ENCODE measurements at places on chromosomes 3 and 15. TPM values are rescaled to one million over a fixed set of nuclear protein-coding genes. Genes with fewer than 3 reads are reported as not detected.

GRCh38 chr15:44325568-44325967 lies 37.0 kb downstream of the GOLM2 start:
- no peak for DNase-seq

DNA sequence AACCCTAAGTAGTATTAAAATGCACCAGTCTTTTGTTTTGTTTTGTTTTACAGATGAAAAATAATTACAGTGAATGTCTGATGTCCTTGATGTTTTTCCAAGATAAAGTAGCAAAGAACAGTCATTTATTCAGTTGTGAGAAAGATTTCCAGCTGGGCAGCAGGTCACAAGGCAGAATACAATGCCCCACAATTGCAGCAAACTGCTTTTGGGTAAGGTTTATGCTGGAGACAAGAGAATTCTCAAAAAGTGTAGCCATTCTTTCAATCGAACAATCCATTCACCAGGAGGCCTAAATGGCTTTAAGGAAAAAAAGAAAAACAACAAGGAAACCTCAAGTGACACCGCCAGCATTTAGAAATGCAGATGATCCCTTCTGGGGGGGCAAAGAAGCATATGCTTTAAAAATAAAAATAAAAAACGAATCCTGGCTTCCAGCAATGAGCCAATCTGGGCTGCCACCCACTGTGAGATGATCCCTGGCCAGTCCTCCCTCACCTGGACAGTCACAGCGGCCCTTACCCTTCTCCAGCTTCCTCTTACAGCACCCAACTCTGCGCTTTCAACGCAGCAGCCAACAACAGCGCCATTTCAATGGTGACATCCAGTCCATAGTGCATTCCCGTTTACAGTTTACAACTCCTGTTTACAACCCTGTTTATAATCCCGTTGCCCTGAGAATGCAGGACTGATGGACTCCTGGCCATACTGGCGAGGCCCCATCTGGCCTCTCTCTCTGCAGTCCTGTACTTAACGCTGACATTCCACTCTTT lies 25.7 kb upstream of the WNT5A start:
- no peak for DNase-seq

DNA sequence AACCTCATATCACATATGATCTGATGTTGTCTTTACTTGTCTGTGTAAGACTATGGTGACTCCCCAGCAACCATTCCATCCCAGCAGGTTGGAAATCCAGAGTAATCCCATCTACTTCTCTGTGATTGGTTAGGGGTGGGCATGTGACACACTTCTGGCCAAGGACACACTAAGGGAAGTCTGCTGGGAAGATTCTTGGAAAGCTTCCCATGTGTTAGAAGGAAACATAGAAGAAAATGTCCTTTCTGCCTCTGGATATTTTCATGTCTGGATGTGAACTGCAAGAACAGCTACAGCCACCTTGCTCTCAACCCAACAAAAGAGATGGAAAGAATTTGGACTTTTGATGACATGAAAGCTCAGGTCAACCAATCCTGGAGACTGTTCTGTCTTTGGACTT lies 2.6 kb upstream of the UBE2Q2 start:
- peak; percentile 84 for DNase-seq

GRCh38 chr15:62453375-62453774 lies 288.3 kb upstream of the C2CD4B start:
- DNase-seq, result peak; percentile 93

- DNase-seq, result peak; percentile 77
These were observed 51.0 kb upstream of the SSR3 start for GRCh38 chr3:156605686-156606605.

DNA sequence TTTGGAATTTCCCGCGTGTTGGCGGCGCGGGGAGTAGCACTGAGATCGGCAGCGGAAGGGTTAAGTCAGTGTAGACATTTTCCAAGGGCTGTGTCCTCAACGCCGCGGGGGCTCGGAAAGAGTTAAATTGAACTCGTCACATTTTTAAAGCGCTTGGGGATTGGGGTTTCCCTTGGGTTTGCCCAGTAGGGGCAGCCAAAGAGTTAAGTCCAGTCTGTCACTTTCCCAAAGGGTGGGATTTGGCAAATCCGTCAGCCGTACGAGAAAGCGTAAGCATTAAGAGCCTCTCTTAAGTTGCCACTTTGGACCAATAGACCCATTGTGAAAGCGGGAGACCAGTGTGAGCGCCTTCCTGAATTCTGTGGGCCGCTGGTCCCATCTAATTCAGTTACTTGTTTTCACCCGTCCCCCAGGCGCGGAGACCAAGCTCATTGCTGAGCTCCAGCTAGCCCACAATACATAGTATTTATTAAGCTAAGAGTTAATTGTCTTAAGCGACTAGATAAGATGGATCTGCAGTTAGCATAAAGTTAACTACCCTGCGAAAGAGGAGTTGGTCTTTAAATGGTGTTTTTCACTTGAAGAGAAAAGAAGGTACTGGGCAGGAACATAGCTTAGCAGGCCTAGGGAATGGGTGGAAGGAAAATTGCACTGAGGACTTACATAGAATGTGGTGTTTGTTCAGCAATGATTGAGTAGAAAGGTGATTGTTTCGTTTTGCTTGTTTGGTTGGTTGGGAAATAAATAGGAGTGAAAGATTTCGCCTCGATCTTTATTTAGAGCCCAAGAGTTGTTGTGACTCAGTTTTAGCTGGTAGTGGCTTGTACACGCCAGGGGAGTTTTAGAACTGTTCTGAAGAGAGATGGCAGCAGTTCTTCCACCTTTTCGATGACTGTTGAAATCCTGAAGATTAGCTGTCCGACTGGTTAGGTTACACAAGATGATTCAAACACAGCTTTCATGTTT lies 932 bp downstream of the ARL8B start:
- peak; percentile 54 for DNase-seq

- DNase-seq, result peak; percentile 1
These were observed 686 bp downstream of the MYRIP start for GRCh38 chr3:39809995-39810595.

DNA sequence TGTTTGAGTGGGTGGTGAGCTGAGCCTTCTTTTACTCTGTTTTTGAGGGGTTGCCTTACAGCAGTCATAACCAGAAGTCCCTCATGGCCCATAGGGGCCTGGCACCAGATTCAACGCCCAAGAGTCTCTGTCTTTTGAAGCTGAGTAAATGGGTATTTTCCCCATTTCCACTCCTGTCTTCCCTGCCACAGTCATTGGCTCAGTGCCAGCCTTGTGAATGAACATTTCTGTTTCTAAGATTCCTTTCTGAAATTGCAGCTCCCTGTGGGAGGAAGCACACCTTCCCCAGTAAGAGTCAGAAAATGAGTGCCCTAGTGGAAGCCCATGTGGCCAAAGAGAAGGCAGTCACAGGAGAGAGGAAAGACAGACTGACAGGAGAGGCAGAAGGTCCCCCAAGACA lies 43.7 kb upstream of the POLR2M start:
- DNase-seq, result no peak

Gene SCN11A
- 2.3 TPM for total RNA-seq

Gene RNU5B-1
- not detected for total RNA-seq

Gene SEMA3B
- 45.2 TPM for total RNA-seq

Gene KPNA4
- total RNA-seq, result 35.1 TPM

Gene LYSMD2
- total RNA-seq, result 4.7 TPM

Measured in tongue (tissue), 3 donors.